ENCODE measurements at places on chromosomes 5 and 9. TPM values are rescaled to one million over a fixed set of nuclear protein-coding genes. Genes with fewer than 3 reads are reported as not detected.

The C5orf58 gene
- total RNA-seq: not detected

The FAM170A gene
- not detected for total RNA-seq

The ZFP37 gene
- 2.5 TPM for total RNA-seq

The TLX3 gene
- total RNA-seq: not detected

The SMC2 gene
- total RNA-seq: 20.4 TPM

The PITX1 gene
- 31.1 TPM for total RNA-seq

The IL13 gene
- total RNA-seq: not detected

The MSMP gene
- total RNA-seq: not detected

The FRMPD1 gene
- total RNA-seq: 0.05 TPM

The ALDH1A1 gene
- 4,480 TPM for total RNA-seq

The TLE1 gene
- 78.6 TPM for total RNA-seq

The PCDHA9 gene
- total RNA-seq: not detected
